ENCODE measurements at places on chromosomes 16 and 17. TPM values are rescaled to one million over a fixed set of nuclear protein-coding genes. Genes with fewer than 3 reads are reported as not detected.

The SKAP1 gene
- total RNA-seq: 0.36 TPM

The HCRT gene
- total RNA-seq: not detected

The MAPT gene
- total RNA-seq: 0.07 TPM

The CD300A gene
- total RNA-seq: not detected

The CCL8 gene
- not detected for total RNA-seq

The NXPH3 gene
- total RNA-seq: 0.53 TPM

The FSCN2 gene
- 0.43 TPM for total RNA-seq

The IRX5 gene
- 0.93 TPM for total RNA-seq

The CBFA2T3 gene
- total RNA-seq: not detected

The TBX4 gene
- total RNA-seq: not detected

The SPAG9 gene
- total RNA-seq: 93.6 TPM

The FOXN1 gene
- not detected for total RNA-seq

The PYCARD gene
- 51.2 TPM for total RNA-seq

The TBX21 gene
- not detected for total RNA-seq

The TLE7 gene
- not detected for total RNA-seq

The ZPBP2 gene
- total RNA-seq: not detected

The SPAG5 gene
- total RNA-seq: 65.0 TPM

The PRR15L gene
- total RNA-seq: not detected

The KRT40 gene
- total RNA-seq: not detected

The CLEC19A gene
- total RNA-seq: not detected

The ATP1B2 gene
- total RNA-seq: not detected

The FOXJ1 gene
- not detected for total RNA-seq

The RRAD gene
- total RNA-seq: 0.27 TPM

The NECAB2 gene
- total RNA-seq: 0.13 TPM

The RCVRN gene
- not detected for total RNA-seq

The SAMD14 gene
- 3.1 TPM for total RNA-seq

The ZNF207 gene
- total RNA-seq: 321 TPM

The HS3ST6 gene
- total RNA-seq: not detected

The MYO1C gene
- 176 TPM for total RNA-seq

The FZD2 gene
- 0.66 TPM for total RNA-seq

The DNAI2 gene
- not detected for total RNA-seq

The TEKT3 gene
- total RNA-seq: not detected

Data from thoracic aorta endothelial cell (primary cell).